Osteocyte (in vitro differentiated cells): ENCODE measurements at places on chromosomes 4 and X.

GRCh38 chr4:44984083-44984482, 257.7 kb upstream of the GNPDA2 start:
- DNase-seq, result no peak

- no peak for DNase-seq
Observed at GRCh38 chrX:152847281-152847680, 16.4 kb downstream of the NSDHL start.

- DNase-seq, result no peak
Observed at GRCh38 chr4:142700531-142700930, 145.6 kb downstream of the INPP4B start.

DNA sequence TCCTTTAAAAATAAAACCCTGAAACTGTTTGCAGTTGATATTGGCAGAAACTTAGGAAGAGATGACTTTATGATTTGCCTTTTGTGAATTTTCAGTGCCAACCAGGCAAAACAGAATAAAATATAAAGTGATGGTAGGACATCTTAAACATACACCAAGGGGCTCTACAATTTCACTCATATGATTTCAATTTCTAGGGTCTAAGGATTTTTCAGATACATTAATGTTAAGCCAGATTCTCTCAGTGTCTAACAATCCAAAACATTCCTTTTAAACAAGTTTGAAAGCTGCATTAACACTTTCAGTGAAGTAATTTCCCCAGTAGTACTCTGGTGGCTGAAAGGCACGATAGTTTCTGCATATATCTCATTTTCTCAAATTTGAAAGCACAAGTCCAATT, 1262.0 kb upstream of the ADGRL3 start:
- no peak for DNase-seq

DNA sequence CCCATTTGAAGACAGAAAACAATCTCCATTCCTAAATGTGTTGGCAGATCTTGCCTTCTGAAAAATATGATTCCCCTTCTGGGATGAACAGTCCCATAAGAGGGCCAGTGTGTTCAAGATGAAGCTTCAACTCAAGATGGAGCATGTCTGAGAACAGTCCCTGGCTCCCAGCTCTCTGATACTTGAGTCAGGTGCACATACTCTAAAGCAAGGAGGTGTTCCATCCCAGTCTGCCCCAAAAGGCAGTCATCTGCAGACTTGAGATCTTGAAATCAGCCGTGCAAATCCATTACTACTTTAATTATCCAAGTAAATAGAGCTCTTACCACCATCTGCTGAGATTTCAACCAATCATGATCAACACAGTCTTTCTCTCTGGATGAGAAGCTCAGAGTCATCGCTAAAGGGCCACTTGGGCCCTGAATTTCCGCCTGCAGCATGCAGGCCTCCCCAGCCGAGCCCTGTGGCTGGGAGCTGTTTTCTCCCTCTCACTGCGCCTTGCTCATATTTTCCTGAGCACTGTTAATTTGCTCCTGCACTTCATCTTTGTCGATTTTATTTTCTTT, 22.2 kb downstream of the CCDC149 start:
- no peak for DNase-seq

DNA sequence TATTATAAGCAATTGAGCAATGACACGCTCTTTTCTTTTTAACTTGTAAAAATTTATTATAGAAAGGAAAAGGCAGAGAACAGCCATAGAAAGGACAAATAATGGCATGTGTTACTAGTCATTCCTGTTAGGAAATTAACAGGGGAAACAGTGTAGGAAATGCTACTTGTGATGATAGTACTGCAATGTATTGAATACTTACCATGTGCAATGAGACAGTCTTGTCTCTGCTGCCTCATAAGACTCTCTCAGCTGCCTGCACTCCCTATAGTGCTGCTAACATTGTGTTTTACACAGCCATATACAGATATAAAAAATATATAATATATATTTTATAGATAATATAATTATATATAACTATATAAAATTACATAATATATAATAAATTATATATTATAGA, 62.3 kb upstream of the SHOX start:
- no peak for DNase-seq

DNA sequence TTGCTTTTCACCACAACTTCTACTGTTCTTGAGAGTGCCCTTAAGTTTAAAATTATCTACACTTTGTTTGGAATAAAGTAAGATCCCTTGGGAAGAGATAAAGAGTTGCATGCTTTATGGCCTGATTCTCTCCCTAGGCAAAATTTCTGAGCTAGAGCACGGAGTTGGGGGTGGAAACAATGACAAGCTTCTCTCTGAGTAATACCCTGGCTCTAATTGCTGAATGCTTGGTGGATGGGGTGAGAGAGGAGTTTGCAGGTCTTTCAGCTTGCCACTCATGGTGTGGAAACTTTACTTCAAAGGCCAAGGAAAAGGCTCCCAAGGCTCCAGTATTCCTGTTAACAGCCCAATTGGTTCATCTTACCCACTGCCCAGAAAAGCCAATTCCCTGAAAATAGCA, 26.1 kb upstream of the PRDM8 start:
- no peak for DNase-seq
